ENCODE measurements at places on chromosomes 6 and 20.
A peak's percentile ranks its signal among the peaks of the same experiment; 100 is the strongest.

DNA sequence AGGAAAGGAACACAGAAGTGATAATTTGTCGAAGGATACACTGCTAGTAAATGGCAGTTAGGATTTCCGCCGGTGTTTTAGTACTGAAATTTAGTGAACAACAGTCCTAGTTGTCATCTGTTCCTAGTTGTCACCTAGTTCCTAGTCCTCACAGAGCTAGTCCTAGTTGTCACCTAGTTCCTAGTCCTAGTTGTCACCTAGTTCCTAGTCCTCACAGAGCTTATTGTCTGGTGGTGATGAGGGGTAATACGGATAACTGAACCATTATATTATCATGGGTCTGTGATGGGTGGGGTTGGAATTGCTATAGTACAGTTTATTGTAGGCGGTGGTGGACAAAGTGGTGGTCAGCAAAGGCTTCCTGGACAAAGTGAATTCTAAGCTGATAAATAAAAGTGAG is 1.8 kb downstream of the SNRNP48 start:
- no peak for DNase-seq

DNA sequence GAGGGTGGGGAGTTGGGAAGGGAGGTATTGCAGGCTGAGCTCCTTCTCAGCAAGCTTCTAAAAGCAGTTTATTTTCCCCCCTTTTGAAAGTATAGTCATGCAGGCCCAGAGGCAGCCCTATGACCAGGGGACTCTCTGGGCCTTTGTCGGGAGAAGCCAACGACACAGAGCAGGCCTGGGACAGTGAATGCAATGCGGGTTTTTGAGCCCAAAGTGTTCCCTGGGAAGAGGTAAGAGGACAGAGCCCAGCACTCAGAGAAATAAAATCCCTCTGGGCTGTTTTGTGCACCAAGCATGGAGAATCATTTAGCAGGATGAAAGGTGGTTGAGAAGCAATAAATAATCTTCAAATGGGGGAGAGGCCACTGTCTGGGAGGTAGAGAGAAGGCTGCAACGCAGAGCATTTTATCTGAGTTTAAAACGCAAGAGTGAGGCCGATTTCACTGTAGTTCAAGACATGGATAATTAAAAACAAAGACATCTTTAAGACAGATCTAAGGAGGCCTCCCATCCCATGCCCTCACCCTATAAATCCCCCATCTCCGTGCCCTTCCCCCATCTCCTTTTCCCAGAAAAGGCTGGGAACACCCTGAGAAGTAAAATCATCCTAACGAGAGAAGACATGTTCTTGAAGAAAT is 237.5 kb downstream of the CDC5L start:
- DNase-seq, result no peak

DNA sequence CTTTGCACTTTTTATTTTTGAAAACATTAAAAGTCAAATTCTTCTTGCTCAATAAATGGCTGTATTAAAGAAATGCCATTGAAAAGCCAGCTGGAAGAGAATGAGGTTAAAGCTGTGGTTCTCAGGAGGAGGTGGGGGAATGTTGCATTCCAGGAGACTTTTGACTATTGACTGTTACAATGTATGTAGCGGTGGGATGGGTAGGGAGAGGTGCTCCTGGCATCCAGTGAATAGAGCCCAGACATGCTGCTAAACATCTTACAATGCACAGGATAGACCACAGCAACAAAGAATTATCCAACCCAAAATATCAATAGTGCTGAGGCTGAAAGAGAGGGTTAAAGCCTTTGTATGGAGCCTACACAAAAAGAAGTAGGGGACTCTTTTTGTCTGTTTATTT is 295.9 kb downstream of the NKAIN2 start:
- DNase-seq, result no peak

GRCh38 chr6:53691667-53692133 is 26.1 kb upstream of the KLHL31 start:
- DNase-seq, result no peak

- no peak for DNase-seq
These were observed 12.0 kb downstream of the XRN2 start for GRCh38 chr20:21315138-21315537.

- no peak for DNase-seq
These were observed 37.9 kb upstream of the CHD6 start for GRCh38 chr20:41655962-41656618.

GRCh38 chr6:68427630-68428029 is 207.5 kb upstream of the ADGRB3 start:
- DNase-seq, result no peak

DNA sequence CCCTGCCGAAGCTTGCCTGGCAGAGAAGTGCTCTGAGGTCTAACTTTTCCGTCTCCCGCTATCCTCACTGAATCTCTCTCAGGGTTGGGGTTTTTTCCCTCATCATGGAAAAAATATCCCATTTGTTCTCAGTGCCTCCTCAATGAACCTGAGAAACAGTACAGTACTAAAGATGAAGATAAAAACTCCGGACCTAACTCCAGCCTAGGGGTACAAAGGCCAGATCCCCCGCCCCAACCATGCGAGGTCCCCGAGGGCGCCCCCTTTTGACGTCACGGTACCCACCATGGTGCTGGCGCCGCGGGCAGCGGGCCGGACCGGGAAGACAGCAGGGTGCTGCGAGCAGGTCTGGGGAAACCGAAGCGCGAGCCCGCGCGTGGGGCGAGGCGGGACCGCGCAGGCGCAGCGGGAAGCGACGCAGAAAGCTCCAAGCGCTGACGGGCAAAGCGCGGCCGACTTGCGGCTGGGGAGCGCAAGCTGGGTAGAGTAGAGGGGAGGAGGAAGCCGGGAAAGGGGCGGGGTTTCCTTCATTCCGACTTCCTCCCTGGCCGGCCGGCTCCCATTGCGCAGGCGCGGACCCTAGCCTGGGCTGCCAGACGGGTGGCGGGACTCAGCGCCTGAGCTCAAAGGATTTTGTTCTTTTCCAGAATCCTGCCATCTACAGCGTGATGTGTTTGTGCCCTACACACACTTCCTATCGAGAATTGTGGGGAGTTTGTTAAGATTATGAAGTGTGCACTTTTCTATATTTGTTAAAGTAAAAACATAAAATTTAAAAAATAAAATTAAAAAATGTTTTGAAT is at the start of gene LSM2:
LSM2 (minus strand) TSS at position 497 of the 803 bp plus-strand sequence; CDS start at position 288, 209 bp downstream.
- DNase-seq, result peak; percentile 97

- DNase-seq, result no peak
These were observed 96.1 kb upstream of the MAN1A1 start for GRCh38 chr6:119445666-119446065.

DNA sequence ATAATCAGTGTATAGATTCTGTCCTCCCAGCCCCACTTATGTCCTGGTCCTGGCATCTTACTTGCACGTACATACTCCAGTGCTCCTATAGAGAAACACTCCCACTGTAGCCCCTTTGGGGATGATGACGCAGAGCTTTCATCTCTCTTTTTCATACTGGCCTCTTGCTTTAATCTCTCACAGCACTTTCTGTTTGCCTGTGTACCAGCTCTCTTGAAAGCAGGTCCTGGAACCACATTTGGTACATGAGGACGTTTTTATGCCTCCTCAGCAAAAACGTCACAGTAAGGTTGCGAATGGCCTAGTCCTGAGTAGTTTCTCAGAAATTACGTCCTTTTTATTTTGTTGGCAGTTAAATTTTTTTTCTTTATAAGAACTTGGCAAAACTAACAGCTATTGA is 10.8 kb downstream of the L3MBTL3 start:
- DNase-seq, result no peak

Measured in activated CD8-positive, alpha-beta memory T cell treated with anti-CD3 and anti-CD28 coated beads, Interleukin-2, amount 50 U/mL, for 4 hours (primary cell).